ENCODE measurements at places on chromosomes 5 and 9. TPM values are rescaled to one million over a fixed set of nuclear protein-coding genes. Genes with fewer than 3 reads are reported as not detected.

Gene MAT2B
- total RNA-seq = 36.8 TPM

Gene C5orf34
- total RNA-seq = 2.1 TPM

Gene GRM6
- not detected for total RNA-seq

Gene ADGRD2
- not detected for total RNA-seq

Gene FBP2
- not detected for total RNA-seq

Gene C7
- total RNA-seq = 11,125 TPM

Gene PCDHB4
- 0.75 TPM for total RNA-seq

Gene HMCN2
- total RNA-seq = 0.06 TPM

Gene FCN1
- not detected for total RNA-seq

Gene GKAP1
- total RNA-seq = 1.3 TPM

Gene MZB1
- not detected for total RNA-seq

Gene PRSS3
- total RNA-seq = 3.3 TPM

Gene LCN1
- total RNA-seq = not detected

Gene WDR38
- total RNA-seq = not detected

Gene ANXA2R
- 2.5 TPM for total RNA-seq

Gene AMBP
- 0.78 TPM for total RNA-seq

Gene SPINK4
- not detected for total RNA-seq

Gene C9orf57
- total RNA-seq = not detected

Gene N4BP3
- 1.4 TPM for total RNA-seq

Gene SHOC1
- total RNA-seq = not detected

Gene SHC3
- total RNA-seq = 4.5 TPM

Gene SLC22A4
- total RNA-seq = 3.7 TPM

Gene DBH
- not detected for total RNA-seq

Gene APBA1
- total RNA-seq = 2.4 TPM

Gene ARID3C
- total RNA-seq = 0.34 TPM

Gene TMEFF1
- 1.9 TPM for total RNA-seq

Gene PCDHGA6
- 10.2 TPM for total RNA-seq

Gene GABRP
- total RNA-seq = not detected

Gene SUSD3
- 2.1 TPM for total RNA-seq

Gene IL7R
- 0.06 TPM for total RNA-seq

Gene CWC27
- 9.2 TPM for total RNA-seq

Data from cardiac ventricle fibroblast (primary cell).